ENCODE measurements at places on chromosomes 16 and 17.

DNA sequence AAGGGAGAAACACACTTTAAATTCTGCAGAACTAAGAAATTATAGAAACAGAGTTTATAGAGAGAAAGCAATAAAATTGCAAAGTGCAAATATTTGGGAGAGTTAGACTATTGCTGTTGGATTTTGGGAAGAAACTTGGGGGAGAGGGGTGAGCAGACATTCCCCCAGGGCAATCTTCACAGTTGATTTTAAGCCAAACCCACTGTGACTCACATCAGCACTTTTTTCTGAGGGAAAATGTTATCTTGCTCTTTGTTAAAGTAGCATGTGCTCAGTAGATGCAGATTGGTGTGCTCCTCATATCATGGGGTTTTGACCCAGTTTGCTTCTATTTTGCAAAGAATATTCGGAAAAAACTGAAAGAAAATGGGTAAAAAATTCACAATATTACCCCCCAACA lies 367.6 kb downstream of the CDH11 start:
- DNase-seq, result no peak
- no peaks in the 10 kb centered on the region for H3K27me3 ChIP-seq
- H3K4me3 ChIP-seq, result no peak overlapping the region
- H3K27ac ChIP-seq, result no peak overlapping the region
- H3K36me3 ChIP-seq, result no peaks in the 10 kb centered on the region
- H3K4me1 ChIP-seq, result no peaks in the 10 kb centered on the region

- no peak overlapping the region for H3K27ac ChIP-seq
- H3K4me3 ChIP-seq, result no peak overlapping the region
- H3K27me3 ChIP-seq, result peaks cover 8% of the 10 kb centered on the region
Measured at GRCh38 chr17:74671031-74671771, 41.5 kb downstream of the CD300LF start.

DNA sequence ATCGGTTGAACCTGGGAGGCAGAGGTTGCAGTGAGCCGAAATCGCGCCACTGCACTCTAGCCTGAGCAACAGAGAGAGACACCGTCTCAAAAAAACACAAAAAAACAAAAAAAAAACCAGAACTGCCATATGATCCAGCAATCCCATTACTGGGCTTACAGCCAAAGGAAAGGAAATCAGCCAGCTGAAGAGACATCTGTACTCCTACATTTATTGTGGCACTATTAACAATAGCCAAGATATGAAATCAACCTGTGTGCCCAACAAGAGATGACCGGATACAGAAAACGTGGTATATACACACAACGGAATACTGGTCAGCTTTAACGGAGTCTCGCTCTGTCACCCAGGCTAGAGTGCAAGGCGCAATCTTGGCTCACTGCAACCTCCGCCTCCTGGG lies 14.6 kb downstream of the FANCA start:
- no peak overlapping the region for H3K4me3 ChIP-seq
- DNase-seq, result no peak
- peaks cover 9% of the 10 kb centered on the region for H3K4me1 ChIP-seq

DNA sequence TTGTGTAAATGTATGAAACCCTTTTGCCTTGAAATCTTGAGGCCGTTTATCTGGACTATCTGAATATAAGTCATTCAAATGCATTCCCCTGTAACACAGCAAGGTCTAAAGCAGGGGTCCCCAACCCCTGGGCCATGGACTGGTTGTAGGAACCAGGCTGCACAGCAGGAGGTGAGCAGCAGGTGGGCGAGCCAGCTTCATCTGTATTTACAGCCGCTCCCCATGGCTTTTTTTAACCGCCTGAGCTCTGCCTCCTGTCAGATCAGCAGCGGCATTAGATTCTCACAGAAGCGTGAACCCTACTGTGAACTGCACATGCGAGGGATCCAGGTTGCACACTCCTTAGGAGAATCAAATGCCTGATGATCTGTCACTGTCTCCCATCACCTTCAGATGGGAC lies 24.1 kb downstream of the DNAH3 start:
- no peaks in the 10 kb centered on the region for H3K27me3 ChIP-seq
- no peak for DNase-seq
- H3K36me3 ChIP-seq, result no peaks in the 10 kb centered on the region
- H3K27ac ChIP-seq, result no peak overlapping the region
- H3K4me3 ChIP-seq, result no peak overlapping the region
- H3K4me1 ChIP-seq, result no peaks in the 10 kb centered on the region

- H3K27me3 ChIP-seq, result no peaks in the 10 kb centered on the region
- H3K4me3 ChIP-seq, result no peak overlapping the region
- no peaks in the 10 kb centered on the region for H3K4me1 ChIP-seq
- no peaks in the 10 kb centered on the region for H3K36me3 ChIP-seq
Measured at GRCh38 chr17:34378664-34379101, 15.7 kb upstream of the CCL1 start.

DNA sequence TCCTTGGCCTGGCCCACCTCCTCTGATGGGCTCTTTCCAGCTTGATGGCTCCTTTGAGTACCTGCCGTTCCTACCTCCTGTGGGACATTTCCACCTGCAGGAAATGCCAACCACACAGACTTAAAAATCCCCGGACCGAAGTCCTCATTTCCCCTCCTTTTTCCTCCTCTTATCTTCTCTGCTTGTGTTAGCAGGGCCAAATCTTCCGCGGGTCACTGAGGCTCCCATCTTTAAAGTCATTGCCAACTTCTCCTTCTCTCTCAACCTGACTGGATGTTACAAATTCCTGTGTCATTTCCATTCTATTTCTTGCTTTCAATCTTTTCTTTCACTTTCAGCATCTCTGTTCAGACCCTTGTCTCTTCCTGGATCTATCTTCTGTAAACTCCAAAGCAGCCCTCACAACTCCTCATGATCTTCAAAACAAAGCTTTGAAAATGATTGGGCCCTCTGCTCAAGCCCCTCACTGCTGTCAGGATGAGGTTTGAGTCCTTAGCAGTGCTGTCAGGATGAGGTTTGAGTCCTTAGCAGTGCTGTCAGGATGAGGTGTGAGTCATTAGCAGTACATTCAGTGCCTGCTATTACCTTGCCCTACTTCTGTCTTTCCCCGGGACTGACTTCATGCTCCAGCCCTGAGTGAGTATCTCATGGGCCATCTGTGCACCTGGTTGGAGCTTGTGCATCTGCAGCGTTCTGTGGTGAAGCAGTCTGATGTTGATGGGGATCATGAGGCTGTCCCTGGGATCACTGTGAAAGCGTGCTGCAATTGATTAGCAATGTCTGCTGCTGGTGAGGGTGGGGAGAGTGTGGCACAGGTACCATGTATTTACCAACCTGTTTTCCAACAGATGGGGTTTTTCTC lies 100.1 kb downstream of the IRF8 start:
- peaks cover 20% of the 10 kb centered on the region for H3K27me3 ChIP-seq
- H3K4me3 ChIP-seq, result no peak overlapping the region
- H3K36me3 ChIP-seq, result no peaks in the 10 kb centered on the region
- no peak for DNase-seq
- no peaks in the 10 kb centered on the region for H3K4me1 ChIP-seq
- no peak overlapping the region for H3K27ac ChIP-seq

GRCh38 chr16:57802341-57803133 lies at the start of gene KIFC3:
KIFC3 (minus strand) TSS chr16:57802491; CDS start chr16:57798243, 4,248 bp downstream.
- H3K36me3 ChIP-seq, result no peaks in the 10 kb centered on the region
- DNase-seq, result peak; percentile 91
- H3K4me3 ChIP-seq, result peak within 1 kb of the TSS; percentile 79
- H3K4me1 ChIP-seq, result peaks cover 34% of the 10 kb centered on the region

GRCh38 chr17:37759014-37759637 lies 14.3 kb upstream of the HNF1B start:
- DNase-seq, result no peak
- peaks cover 44% of the 10 kb centered on the region for H3K27me3 ChIP-seq
- H3K4me3 ChIP-seq, result no peak overlapping the region
- no peaks in the 10 kb centered on the region for H3K4me1 ChIP-seq
- H3K27ac ChIP-seq, result no peak overlapping the region
- no peaks in the 10 kb centered on the region for H3K36me3 ChIP-seq

- H3K4me1 ChIP-seq, result no peaks in the 10 kb centered on the region
- H3K27ac ChIP-seq, result no peak overlapping the region
- no peak for DNase-seq
- H3K36me3 ChIP-seq, result no peaks in the 10 kb centered on the region
Measured at GRCh38 chr16:27980919-27981700, 82.4 kb downstream of the GSG1L start.

DNA sequence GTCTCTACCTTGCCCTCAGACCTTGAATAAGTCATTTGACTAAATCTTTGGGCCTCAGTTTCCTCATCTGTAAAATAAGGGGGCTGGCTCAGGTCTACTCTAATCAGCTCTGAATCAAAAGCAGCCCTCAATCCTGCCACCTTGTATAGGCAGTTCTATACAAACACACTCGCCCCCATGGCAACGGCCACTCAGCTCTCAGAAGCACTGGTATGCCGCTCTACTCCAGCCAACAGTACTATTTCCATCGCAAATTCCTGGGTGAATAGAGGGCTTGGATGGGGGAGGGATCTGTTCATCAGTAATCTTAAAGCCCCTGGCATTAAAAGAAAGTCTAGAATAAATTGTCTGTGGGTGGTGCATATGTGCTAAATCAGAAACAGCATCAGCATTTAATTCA lies 21.2 kb upstream of the TAOK1 start:
- H3K4me1 ChIP-seq, result peaks cover 20% of the 10 kb centered on the region
- no peaks in the 10 kb centered on the region for H3K36me3 ChIP-seq
- no peaks in the 10 kb centered on the region for H3K27me3 ChIP-seq
- DNase-seq, result peak; percentile 45

DNA sequence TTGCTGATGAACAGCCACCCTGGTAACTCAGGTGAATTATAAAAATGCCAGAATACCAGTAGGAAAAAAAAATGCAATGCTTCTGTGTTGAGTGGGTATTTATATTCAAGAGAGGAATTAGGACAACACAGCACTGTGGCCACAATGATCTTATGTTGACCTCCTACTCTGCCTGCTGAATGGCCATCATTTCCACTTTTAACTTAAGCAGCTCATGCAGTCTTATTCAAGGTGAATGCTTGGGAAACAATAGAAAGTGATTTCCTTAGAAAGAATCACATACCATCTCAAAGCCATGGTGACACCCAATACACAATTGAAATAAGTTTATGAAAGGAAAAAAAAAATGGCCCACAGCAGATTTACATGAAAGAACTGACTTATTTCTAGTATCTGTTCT lies 224.0 kb downstream of the CDH8 start:
- H3K36me3 ChIP-seq, result no peaks in the 10 kb centered on the region
- no peaks in the 10 kb centered on the region for H3K27me3 ChIP-seq
- no peak overlapping the region for H3K4me3 ChIP-seq
- H3K27ac ChIP-seq, result no peak overlapping the region

- H3K27me3 ChIP-seq, result no peaks in the 10 kb centered on the region
- H3K27ac ChIP-seq, result no peak overlapping the region
- DNase-seq, result no peak
Measured at GRCh38 chr17:6919158-6919557, 76.7 kb upstream of the ALOX12 start.

- H3K27ac ChIP-seq, result no peak overlapping the region
- H3K27me3 ChIP-seq, result no peaks in the 10 kb centered on the region
- no peaks in the 10 kb centered on the region for H3K36me3 ChIP-seq
- no peak for DNase-seq
- no peak overlapping the region for H3K4me3 ChIP-seq
- peaks cover 6% of the 10 kb centered on the region for H3K4me1 ChIP-seq
Measured at GRCh38 chr17:78610951-78611511, 33.8 kb upstream of the DNAH17 start.

- no peaks in the 10 kb centered on the region for H3K36me3 ChIP-seq
- H3K27me3 ChIP-seq, result no peaks in the 10 kb centered on the region
Measured at GRCh38 chr16:26729951-26730541, 336.7 kb upstream of the C16orf82 start.

DNA sequence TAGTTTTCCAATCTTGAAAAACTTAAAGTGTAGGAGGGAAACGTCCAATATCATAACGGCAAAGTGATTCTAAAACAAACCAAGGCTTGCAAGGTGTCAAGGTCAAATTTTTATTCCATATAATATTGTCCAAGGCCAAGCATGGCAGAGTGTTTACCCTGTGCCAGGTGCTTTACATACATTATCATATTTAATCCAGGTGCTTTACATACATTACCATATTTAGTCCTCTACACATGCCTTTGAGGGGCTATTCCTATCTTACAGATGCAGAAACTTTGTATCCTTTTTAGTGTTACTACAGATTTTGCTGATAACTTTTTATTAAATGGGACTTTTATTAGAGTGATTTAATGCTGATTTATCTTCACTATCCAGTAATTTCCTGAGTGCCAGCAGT lies 23.9 kb downstream of the MAF start:
- no peak overlapping the region for H3K27ac ChIP-seq
- peaks cover 8% of the 10 kb centered on the region for H3K4me1 ChIP-seq
- no peak for DNase-seq
- peaks cover 14% of the 10 kb centered on the region for H3K27me3 ChIP-seq
- no peaks in the 10 kb centered on the region for H3K36me3 ChIP-seq
- H3K4me3 ChIP-seq, result no peak overlapping the region

DNA sequence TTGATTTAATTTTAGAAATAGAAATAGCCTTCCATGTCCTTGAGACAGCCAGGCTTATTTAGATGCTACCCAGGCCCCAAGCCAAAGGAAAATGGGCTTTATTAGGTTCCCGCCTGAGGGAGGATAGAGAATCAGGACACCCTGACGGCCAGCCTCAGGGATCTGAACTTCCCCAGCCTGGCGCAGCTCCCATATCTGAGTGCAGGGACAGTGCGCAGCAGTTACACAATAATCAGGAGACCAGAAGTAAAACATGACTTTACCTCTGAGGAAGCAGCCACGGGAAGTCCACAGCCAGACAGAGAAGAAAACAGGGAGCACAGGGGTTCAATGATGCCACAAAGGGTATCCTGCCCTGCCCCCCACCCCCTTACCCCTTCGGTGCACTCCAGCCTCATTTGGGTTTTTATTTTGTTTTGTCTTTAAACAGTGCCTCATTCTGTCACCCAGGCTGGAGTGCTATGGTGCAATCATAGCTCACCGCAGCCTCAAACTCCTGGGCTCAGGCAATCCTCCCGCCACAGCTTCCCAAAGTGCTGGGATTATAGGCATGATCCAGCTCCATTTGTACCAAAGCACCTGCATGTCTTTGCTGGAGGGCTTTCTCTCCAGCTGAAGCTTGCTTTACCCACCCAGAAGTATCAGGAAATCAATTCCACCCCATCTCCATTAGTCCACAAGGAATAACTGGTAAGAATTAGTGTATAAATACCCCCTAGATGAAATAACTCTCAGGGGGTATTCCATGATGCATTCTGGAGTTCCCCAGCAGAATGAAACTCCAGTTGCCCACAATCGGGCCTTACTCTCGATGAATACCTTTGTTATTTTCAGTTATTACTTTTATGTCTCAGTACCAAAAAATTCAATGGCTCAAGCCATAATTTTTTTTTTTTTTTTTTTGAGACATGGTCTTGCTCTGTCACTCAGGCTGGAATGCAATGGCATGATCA lies 21.9 kb downstream of the ORC6 start:
- peak; percentile 66 for DNase-seq
- H3K4me1 ChIP-seq, result peaks cover 18% of the 10 kb centered on the region
- no peaks in the 10 kb centered on the region for H3K27me3 ChIP-seq
- no peaks in the 10 kb centered on the region for H3K36me3 ChIP-seq
- H3K27ac ChIP-seq, result peak overlapping the region; percentile 80
- H3K4me3 ChIP-seq, result no peak overlapping the region

DNA sequence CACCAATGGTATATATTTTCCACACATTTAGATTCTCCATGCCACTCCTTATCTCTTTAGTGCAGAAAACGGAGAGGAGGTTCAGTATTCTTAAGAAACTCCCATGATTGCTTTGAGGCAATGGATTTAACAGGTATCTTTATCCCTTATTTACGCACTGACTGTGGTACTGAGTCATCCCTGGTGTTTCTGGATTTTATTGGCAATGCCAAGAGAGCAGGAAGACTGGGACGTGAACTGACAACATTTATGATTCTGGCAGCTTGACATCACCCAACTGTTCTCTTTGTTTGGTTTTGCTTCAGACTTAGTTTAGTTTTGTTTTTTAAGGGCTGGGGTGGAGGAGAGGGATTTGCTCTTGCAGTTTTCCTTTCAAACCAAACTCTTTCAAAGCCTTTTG lies 131.4 kb downstream of the WWOX start:
- peaks cover 8% of the 10 kb centered on the region for H3K4me1 ChIP-seq
- H3K36me3 ChIP-seq, result no peaks in the 10 kb centered on the region
- no peak overlapping the region for H3K4me3 ChIP-seq
- H3K27ac ChIP-seq, result no peak overlapping the region
